ENCODE measurements at places on chromosomes 1 and 21.

DNA sequence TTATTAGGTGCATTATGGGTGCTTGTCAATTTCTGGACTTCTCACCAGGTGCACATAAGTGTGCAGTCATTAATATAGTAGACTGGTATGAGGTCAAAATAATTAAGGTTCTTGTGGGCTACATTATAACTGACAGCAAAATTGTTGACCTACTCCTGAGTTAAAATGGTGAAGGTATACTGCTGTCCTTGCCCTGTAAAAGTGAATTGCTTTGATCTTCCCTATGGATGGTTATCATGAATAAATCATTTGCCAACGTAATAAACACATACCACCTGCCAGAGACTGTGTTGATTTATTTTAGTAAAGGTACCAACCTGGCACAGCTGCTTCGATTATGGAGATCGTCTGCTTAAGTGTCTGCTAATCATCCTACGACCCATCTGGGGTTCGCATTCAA is 201.6 kb upstream of the KCNK2 start:
- no peak for DNase-seq

DNA sequence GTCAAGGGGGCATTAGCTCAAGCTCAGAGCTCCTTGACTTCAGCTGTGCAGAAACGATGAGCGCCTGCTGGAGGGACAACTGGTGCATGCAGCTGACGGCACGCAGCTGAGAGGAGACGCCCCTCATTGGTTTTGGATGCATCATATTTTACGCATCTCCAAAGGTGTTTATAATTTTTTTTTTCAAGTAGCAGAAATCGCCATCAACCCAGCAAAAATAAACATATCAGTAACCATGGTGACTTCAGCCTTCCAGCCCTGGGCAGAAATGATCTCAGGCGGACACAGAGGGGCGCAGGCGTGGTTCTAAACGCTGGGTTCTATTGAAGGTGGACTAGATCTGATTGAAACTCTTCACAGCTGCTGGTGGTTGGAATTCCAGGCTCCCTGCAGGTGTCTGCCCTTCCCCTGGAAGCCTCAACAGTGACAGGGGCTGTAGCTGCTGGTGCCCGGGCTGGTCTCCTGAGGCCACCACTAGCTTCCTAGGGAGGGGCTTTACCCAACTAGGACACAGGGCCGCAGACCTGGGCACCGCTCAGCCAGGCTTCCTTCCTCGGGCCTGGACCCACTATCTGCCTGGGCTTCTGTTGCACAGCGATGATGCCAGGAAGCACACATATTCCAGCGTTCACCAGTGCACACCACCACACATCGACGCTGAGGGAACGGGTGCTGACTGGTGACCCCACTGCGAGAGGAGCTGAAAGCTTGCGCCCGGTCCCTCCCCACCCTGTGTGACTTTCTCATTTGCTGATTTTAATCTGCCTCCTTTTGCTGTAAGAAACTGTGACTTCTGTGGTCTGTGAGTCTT is 63.7 kb upstream of the ABCG1 start:
- no peak for DNase-seq

- no peak for DNase-seq
These were observed 305.5 kb upstream of the PKN2 start for GRCh38 chr1:88378560-88378959.

DNA sequence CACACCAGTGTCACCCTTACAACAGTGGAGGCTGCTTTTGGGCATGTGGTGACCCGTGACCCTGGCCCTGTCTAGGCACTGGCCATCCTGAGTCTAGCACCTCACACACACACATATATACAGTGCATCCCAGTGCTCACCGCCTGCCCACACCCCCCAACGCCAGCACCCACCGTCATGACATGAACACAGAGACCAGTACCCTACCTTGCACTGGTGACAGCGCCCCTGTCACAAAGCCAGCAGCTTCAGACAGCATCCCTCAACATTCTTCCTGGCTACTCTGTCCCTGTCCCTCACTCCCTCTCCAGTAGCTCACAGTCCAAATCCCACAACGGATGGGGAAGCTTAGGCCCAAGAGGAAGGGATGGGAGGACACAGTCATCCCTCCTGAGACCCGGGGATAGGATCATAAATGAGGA is 27.1 kb downstream of the AHDC1 start:
- no peak for DNase-seq

GRCh38 chr1:115476616-115477015 is 138.6 kb upstream of the NGF start:
- no peak for DNase-seq

DNA sequence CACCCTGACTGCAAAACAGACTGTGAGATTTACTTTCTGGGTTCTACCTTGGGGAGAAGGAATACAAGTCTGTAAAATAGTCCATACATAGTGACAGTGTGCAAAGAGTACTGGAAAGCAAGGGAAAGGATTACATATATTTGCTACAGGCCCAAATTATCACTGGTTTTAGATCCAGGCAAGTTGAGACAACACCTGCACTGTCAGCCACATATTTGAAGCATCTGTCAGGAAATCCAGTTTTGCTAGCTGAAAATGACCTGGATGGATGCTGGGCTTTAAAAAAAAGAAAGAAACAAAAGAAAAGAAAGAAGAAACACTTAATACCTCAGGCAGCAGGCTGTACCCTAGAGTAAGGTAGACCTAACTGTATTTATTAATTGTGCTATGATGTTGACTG is 23.9 kb upstream of the SPRR2G start:
- DNase-seq = no peak

GRCh38 chr1:162091681-162092524 is 22.4 kb downstream of the NOS1AP start:
- no peak for DNase-seq

Measured in activated CD8-positive, alpha-beta memory T cell treated with anti-CD3 and anti-CD28 coated beads for 1 hour (primary cell).